Fibroblast of skin of left biceps (primary cell): ENCODE measurements at places on chromosomes 2 and 18.

- no peak for DNase-seq
Measured at GRCh38 chr2:95667480-95667879, 75.7 kb downstream of the TRIM43 start.

- no peak for DNase-seq
Measured at GRCh38 chr2:234795272-234795920, 156.4 kb upstream of the SH3BP4 start.

DNA sequence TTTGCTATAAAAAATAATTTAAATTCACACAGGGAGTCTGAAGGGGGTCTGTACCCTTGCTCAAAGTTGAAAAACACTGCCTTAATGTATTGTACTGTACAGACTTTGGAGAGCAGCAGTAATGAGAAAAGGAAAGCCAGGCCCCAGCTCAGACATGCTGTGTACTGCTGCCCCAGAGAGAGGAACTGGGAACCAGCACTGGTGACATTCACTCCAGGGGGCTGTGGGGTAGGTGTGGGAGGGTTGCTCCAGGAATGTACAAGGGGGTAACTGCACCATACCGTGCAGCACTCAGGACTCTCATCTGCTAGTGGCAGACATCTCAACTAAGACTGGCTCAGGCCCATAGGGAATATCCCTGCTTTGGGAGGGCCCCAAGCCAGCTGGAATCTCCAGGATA is 146.0 kb upstream of the RMP24 start:
- no peak for DNase-seq

DNA sequence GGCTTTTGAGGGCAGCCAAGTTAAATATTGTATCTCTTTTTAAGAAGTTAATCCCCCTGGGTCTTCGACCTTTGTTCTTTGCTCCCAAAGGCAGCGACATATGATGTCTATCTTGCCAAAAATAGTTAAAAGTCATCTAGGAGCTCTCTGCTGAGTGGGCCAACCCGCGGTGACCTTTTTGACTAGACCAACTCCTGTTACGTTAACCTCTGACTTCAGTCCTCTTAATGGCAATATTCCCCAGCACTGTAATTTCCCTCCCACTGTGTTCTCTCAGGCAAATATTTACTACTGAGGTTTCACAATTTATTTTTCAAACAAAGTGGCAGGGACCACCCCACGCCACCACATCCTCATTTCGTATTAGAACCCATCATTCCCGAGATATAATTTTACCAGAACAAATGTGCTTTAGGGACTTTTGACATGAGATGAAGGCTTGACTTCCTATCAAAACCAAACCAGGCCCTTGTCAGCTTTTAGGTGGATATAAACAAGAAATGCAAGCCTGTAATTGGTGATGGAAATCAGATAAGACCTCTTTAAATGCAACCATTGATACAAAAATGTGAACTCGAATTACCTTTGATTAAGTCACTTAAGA is 764.7 kb downstream of the SATB2 start:
- DNase-seq: no peak

DNA sequence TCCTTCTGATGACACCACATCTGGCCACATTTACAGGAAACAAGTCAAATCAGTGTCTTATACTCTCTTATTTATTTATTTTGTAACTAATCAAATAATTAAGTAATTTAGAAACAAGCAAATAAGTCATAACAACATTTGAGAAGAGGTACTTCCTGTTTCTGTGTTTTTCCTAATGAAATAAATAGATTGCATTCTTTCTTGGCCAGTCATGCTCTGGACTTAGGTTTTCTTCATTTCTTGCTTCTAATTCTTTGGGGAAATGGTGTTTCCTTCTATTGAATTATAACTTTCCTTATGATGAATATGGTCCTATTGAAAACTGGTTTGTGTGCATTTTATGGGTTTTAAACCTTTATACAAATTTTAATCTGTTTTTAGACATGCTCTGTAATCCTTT is 546.4 kb downstream of the LRRTM4 start:
- no peak for DNase-seq

GRCh38 chr2:55712477-55713060 is 18.9 kb upstream of the PNPT1 start:
- DNase-seq: no peak
